Liver (tissue), 10 donors: ENCODE measurements at places on chromosomes 6 and 20.

DNA sequence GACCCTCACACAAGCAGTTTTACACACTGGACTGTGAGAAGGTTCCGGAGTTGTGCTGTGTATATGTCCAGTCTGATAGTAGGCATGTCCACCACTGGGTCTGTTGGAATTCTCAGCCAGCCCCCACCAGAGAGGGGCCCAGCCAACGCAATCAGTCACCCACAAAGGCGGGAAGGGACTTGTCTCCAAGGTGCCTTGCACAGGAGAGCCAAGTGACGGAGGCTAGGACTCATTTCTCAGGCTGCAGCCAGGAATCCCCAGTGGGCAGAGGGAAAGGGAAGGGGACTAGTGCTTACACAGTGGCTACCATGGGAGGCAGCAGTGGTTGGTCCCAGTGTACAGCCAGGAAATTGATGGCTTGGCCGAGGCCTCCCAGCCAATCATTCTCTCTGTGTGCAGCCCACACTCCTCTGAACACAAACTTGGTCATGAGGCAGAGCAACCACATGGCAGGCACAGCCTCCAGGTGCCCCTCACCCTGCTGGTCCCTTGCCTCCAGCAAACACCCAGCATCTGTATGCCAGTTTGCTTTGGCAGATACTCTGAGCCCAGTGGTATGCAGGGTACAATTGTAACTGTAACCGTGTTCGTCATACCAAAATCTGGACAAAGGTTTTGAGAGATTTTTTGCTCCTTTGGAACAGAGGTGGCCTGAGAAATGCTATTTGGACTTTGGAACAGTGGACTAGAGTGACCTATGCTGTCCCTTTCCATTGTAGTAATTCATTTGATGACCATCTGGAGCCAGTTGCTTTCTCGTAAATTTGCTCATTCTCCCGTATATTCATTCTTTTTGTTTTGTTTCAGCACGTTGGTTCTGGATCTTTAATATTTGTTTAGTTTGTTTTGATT is 72.9 kb upstream of the MYL9 start:
- no peak for DNase-seq

DNA sequence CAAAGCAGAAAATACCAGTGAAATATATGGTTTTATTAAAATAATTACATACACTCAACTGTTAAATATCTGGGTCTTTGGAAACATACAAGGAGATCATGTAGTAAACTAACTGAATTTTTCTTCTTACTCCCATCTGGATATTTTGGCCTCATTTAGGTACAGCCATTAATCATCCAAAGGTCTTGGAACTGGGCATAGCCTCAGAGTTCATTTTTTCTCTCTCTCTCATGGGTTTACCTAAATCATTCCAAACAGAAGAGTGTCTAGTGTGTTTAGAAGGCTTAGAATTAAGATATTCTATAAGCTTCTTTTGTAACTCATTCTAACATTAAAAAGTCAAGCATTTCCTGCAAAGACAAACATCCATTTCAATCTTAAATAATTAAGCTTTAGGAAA is 79.4 kb downstream of the HMGCLL1 start:
- no peak for DNase-seq

GRCh38 chr6:90820436-90820835 is 233.6 kb upstream of the MAP3K7 start:
- no peak for DNase-seq

DNA sequence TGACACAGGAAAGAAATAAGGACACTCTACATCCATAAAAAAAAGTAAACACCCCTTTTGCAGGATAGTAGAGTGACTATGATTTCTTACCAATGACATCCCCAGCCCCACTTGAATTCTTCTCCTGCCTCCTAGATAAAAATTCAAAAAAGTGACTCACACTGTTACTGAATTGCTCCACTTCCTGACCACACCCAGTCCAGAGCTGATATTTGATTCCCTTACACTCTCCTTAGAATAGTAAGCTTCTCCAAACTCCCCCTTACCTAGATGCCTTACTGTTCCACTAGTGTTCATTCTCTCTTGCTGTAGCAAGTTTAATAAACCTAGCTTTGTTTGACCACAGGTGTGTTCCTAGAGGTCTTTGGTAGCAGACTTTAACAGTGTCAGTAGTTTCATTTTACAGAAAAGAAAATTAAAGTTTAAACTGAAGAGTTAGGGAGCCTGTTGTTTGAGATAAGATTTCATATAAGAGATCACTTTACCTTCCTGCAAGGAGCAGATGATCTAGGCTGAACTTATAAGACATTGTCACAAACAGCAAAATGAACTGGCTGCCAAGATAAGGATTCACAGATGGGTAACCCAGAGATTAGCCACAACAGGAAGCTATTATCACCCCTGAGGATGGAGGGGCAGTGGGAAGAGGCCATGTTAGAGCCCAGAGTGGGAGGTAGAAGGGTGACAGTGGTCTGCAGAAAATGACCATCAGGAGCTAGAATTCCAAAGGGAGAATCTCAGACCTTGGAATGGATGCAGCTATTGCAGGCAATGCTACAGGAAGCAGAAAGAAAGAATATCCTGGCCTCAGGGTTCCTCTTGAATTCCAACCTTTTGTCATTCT is 28.4 kb upstream of the BTN3A2 start:
- no peak for DNase-seq

DNA sequence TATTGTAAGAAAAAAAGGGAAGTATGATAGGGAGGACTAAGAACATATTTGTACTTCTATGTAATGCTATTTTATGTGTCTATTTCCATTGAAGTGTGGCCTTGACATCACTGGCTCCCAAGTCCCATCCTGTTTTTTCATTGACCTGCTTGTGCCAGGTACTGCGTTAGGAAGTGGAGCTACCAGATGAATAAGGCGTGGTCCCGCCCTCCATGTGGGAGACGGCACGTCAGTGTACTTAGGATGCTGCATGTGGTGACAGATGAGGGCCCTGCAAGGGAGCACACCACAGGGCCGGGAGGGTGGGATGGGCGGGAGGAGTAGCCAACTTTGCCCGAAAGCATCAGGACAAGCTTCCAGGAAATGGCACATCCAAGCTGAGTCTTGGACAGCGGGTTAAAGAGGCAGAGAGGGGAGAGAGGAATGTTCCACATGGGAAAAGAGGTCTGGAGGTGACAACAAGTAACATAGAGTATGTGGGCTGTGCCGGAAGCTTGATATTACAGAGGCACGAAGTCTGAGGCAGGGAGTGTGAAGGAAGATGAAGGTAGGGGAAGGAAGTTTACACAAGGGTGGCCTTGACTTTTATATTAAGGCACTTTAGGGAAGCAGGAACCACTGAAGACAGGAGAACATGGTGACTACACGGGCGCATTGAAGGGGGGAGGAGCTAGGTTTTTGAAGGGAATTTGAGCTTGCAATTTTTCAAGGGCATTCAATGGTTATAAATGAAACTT is 140.6 kb downstream of the MTHFD1L start:
- no peak for DNase-seq

DNA sequence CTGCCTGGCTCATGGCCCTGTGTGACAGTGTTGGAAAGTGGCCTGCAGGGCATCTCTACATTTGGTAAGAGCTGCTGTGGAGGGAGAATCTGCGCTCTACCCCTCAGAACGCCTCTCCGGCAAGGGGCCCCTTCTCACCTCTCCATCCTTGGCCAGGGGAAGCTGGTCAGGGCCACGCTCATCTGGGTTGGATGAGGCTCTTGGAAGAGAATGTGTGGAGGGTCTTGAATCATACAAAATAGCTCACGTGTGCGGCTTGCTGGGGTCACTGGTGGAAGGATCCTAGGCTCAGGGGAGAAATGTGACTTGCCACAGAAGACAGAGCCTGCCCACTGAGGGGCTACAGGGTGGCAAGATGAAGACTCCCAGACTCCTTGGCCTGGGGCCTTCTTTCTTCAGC is 105.0 kb downstream of the SCML4 start:
- no peak for DNase-seq

DNA sequence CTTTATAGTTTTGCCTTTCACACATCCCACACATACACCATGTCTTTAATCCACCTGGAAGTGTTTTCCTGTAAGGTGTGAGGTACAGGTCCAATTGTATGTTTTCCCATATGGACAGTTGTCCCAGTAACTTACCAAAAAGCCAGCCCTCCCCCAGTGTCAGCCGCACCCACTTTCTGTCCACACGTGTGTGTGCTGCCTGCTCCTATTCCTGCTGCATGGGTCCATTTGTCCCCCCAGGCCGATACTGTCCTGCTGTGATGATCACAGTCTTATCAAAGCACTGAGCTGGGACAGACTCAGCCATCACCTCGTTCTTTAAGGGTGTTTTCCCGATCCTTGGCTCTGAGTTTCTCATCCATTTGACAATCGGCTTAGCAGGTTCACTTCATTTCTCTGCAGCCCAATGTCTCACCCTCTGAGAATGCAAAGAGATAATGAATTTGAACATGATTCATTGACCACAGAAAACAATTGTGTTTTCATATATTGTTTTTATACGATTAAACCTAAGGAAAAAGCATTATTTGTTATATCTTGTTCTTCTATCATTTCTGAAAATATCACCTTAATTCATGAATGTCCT is 9.6 kb downstream of the VSX1 start:
- DNase-seq = no peak

DNA sequence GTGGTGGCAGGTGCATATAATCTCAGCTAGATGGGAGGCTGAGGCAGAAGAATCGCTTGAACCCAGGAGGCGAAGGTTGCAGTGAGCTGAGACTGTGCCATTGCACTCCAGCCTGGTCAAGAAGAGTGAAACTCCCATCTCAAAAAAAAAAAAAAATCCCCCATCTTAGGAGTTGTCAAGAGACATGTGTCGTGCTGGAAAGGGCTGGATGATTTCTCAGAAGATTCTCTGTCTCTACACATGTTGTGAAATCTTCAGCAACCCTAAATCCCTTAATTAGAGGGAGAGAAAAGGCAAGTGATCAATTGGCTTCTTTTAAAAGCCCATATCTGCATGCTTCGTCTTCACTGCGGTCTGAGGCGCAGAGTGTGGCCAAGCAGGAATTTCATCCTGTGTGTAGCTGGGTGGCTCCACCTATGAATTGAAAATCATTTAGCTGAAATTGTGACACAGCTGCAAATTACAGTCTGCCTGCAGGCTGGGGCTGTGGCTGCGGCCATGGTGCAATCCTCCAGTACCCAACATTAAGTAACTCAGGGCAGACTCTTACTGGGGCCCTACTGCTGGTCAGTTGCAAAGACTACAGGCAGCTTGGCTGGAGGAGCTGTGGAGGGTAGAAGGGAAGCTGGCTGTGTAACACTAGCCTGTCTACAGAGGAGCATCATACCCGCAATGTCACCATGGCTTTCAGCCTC is 3.2 kb upstream of the TGM3 start:
- no peak for DNase-seq

DNA sequence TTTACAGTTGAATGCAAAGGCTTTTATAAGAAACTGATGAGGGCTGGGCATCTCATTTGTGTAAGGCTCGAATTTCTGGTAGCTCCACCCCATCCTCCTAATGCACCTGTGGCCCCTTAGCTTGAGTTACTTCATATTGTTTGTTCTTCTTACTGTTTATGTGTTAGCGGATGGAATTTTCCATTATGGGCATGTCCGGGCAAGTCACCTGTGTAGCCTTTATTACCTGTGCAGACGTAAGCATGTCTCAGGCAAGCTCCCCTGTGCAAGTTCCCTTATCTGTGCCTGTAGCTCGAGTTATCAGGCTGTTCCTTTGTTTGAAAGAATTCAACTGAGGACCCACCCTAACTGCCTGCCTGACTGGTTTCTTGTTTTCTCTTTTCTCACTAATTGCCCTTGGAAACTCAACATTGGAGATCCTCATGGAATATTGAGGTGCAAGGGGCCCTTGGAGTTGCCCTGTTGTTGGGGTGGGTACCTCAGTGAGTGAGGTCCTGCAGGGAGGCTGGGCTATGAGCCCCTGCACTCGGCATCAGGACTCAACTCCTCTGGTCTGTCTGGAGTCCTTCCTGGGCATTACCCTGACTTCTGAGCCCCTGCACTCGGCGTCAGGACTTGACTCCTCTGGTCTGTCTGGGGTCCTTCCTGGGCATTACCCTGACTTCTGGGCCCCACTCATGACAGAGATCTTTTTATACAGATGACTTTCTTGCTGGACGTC is 207.9 kb upstream of the SULF2 start:
- no peak for DNase-seq

DNA sequence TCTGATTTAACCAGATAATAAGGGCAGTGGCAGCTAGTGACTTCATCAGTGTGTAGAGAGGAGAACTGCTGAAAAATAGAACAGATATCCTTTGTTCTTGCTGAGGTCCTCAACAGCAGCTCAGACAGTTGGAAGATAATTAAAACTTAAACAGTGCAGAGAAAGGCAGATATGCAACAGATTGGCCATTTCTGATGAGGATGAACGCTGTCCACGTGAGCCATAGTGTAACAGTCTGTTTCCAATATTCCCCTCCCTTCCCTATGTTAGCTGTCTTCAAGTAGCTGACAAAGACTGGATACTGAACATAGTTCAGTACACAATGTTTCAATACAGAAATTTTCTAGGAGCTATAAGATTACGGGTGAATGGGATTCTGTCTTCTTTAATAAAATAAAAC is 291.4 kb downstream of the BTBD9 start:
- DNase-seq = no peak

DNA sequence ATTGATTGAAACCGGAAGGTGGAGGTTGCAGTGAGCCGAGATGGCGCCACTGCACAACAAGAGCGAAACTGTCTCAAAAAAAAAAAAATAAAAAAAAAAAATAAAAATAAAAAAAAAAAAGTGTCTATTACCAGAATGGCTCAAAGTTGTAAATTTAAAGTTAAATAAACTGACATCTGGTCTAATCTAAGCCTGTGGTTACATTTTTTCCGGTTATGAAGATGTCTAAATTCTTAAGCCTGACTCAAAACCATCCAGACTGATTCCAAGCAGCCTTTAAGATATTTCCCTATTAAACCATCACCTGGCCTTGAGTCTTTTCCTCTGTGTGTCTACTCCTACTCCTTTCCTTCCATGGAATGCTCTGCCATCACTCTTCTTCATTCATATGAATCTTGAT is 371.7 kb upstream of the RUNX2 start:
- no peak for DNase-seq

DNA sequence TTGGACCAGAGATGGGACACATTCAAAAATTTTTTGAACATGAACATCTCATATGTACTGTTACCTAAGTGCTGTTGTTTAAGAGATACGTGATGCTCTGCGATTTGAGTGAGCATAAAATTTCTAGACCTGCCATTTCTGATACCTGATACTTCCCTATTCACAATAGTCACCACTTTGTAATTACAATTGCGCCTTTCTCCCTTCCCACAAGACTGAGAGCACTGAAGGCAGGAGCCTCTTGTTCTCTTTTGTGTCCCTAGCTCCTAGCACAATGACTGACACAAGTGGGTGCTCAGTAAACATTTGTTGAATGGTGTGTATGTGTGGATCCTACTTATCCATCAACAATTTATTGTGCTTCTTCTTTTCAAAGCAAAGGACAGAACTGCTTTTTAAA is 92.8 kb upstream of the TMEM30A start:
- no peak for DNase-seq
